Activated naive CD4-positive, alpha-beta T cell (primary cell): ENCODE measurements at places on chromosomes 6 and 20.
A peak's percentile ranks its signal among the peaks of the same experiment; 100 is the strongest.

- no peak for DNase-seq
Measured at GRCh38 chr6:100230115-100230952, 234.4 kb downstream of the SIM1 start.

DNA sequence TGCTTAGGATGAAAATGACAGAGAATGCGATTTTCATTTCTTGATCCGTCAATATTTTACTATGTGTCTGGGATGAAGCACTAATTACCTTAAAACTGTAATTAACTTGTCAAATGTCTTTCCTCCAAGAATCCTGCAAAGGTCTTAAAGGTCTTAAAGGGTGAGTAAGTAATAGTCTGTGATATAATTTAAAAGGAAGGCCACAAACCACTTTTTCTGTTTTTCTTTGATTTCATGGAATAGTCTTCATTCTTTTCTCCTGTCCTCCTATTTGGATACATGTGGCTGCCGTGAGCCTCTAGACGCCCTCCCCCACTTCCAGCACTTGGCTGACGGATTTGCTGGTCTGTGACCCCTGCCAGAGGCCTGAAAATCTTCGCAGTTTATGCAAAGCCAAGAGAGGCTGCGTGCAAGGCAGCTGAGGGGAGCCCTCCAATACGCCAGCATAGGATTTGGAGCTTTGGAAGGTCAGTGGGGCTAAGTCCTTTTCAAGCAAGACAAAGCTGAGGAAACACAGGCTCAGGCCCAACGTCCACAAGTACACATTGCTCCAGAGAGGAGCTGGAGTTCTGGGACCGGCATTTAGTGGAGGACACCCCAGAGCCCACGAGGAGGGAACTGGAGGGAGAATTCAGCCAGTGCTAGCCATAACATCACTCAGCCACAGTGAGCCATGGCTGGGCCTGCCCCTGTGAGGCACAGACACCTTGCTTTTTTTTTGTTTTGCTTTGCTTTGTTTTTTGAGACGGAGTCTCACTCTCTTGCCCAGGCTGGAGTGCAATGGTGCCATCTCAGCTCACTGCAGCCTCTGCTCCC is 382.6 kb downstream of the SMOC2 start:
- DNase-seq, result no peak

- DNase-seq, result no peak
Measured at GRCh38 chr20:58877050-58877975, 24.8 kb downstream of the GNAS start.

DNA sequence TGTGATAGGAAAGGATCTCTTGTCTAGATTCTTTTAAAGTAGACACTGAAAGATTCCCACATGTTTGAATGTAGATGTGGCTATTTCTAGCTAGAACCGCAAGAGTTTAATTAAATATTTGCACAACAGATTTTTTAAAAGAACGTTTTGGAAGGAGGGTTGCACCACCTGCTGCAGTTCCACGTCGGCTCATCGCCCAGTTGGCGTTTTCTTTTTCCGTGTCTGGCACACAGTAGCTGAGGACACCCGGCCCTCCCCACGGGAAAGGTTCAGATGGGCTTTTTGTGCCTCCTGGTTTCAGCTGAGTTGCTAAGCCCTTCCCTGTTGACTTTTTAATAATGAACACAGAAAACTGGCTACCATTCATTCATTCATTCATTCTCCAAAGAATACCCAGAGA is 41.8 kb upstream of the DOK5 start:
- DNase-seq, result no peak

GRCh38 chr6:39266375-39266774 is 37.1 kb upstream of the KCNK5 start:
- DNase-seq, result no peak

DNA sequence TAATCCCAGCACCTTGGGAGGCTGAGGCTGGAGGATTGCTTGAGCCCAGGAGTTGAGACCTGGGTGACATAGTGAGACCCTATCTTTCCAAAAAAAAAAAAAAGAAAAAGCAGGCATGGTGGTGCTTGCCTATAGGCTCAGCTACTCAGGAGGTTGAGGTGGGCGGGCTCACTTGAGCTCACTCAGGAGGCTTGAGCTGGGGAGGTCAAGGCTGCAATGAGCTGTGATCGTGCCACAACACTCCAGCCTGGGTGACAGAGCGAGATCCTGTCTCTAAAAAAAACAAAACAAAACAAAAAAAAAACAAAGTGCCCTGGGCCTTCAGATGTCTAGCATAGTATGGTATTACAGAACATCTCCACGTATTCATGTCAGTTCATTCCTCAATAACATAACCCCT is 42.9 kb downstream of the ZFAND3 start:
- DNase-seq, result no peak

DNA sequence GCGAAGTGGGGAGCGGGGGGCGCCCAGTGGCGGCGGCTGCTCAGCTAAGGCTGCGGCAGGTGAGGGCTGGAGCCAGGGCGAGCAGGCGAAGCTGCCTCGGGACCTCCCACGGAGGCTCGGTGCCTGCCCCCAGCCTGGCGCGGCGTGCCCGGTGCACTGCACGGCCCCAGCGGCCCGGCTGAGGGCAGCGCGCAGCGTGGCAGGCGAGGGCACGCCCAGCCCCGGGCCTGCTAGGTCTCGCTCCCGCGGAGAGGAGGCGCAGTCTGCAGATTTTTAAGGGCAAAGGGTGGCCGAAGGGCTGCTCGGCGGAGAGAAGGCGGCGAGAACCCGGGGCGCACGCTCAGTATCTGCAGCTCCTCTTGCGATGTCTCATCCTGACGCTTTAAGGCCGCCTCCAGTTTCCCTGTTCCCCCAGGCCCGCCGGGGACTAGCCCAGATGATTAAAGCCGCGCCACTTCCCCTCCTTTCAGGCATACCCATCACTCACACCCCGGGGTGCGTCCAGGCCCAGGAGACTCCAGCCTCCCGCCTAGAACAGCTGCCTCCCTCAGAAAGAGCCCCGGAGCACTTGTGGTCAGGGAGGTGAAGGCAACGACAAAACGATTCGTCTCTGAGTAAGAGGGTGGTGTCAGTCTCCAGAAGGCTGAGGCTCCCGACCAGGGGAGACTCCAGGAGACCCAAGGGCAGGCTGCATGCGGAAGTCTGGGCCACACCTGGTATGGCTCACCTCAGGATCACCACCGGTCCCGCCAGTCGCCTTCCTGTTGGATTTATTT is at the start of gene FERMT1:
TSS of gene FERMT1 (minus strand) at position 158 of the 776 bp plus-strand sequence. CDS start 3,476 bp downstream, outside the sequence.
- no peak for DNase-seq

DNA sequence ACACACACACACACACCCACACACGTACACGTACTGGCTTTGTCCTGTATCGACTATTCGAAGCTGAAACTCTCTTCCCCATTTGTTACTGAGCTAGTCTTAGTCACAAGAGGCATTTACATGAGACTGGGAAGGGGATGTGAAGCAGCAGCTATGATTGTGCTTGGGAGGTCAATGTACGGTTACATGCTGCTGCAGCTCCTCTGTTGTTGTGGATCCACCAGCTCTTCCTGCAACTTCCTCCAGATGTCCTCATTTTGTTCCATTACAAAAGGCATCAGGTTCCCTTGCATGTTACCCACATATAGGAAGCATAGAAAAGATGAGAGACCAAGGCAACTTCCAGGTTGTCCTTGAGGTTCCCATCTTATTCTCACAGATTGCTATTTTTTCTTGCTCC is 612.4 kb upstream of the IMPG1 start:
- DNase-seq, result no peak

DNA sequence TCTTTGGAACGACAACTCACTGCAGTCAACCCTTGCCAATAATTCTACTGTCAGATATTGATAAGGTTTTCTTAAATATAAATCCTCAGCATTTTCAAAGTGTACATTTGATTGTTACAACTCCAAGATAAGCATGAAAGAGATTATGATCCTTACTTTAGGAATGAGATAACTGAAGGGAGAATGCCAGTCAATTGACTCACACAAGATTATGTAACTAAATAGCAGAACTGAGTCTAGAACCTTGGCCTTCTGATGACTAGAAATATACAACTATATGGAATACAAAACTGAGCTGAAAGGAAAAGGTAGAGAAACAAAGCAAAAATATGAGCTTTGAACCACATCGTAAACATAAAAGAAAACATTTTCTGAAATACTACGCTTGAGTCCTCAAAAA is 26.9 kb upstream of the STXBP5 start:
- no peak for DNase-seq

GRCh38 chr6:167699141-167699931 is 127.4 kb upstream of the AFDN start:
- peak; percentile 18 for DNase-seq

GRCh38 chr20:36468149-36469000 is 72.9 kb upstream of the MYL9 start:
- DNase-seq, result no peak

DNA sequence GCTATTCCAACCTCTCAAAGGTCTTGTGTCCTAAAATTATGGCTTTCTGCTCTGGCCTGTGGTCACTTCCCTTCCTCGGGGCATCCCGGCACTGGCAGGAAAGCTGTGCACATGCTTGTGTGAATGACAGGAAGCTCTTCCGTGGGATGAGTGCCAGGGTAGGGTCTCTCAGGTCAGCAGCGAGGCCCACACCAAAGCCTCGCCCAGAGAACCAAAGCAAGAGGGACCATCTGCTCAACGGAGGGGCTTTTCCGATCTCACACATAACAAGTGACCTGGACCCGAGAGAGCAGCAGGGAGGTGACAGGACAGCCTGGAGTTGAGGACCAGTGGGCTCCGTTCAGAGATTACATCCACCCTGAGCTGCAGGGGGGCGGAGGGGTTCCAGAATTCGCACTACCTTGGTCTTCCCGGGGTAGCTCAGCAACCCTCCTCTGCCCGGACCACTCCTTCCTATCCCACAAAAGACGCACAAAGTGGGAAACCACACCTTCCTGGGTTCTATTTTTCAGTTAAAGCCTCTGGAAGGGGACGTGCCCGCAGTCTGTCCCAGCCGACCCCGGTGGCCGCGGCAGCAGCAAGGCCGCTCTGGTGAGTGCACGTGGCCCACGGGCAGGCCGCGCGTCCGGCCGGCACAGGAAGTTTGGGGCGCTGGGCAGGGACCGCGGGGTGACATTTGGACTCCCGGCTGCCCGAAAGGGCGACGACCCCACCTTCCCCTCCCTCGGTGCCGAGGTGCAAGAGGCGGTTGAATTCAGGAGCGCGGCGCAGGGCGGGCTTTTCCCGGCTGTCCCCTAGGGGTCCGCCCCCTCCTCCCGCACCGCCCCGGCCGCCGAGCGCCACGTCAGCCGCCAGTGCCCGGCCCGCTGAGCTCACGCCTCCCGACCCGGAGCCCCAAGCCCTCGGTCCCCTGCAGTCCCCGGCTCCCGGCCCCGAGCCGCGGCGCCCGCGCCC is 988 bp downstream of the TXNDC5 start:
- no peak for DNase-seq

- no peak for DNase-seq
Measured at GRCh38 chr6:77650098-77650663, 2.7 kb upstream of the MEI4 start.

GRCh38 chr6:138456401-138456790 is 42.9 kb downstream of the NHSL1 start:
- DNase-seq, result no peak

- DNase-seq, result no peak
Measured at GRCh38 chr6:34568341-34569201, 12.4 kb upstream of the SPDEF start.

DNA sequence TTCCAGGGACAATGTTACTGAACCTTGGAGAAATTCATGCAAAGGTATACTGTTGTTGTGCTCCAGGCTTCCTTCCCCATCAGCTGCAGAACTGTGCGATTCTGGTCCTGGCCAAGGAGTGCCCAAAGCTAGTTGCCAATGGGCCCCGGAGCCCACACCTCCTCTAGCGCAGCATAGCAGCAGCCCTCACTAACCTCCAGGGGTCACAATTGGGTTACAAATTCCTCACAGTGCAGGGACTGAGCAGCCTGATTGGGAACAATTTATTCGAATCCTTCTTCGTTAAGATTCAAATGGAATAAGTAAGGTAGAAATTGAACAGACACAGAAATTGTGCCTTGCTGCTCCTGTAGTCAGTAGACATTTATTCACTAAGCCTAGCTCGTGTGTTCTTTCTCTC is 284.9 kb downstream of the PRKN start:
- DNase-seq, result no peak

DNA sequence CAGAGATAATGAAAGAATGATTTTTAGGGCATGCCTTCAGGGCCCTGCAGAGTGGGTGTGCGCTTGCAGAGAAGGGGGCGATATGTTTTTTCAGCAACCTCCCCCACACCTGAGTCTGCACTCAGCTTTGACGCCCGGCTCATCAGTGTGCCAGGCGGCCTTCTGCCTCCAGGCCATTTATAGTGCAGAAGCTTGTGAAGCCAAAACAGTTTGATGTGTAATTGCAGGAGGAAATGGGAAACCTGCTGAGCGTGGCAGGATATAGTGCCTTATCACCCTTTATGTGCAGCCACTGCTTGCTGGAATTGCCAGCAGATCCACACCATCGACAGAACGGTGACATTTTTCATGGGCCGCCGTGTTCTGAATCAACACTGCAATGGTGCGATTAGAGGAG is 178.2 kb downstream of the CDH4 start:
- no peak for DNase-seq

- no peak for DNase-seq
Measured at GRCh38 chr6:144586986-144587385, 301.9 kb downstream of the UTRN start.

DNA sequence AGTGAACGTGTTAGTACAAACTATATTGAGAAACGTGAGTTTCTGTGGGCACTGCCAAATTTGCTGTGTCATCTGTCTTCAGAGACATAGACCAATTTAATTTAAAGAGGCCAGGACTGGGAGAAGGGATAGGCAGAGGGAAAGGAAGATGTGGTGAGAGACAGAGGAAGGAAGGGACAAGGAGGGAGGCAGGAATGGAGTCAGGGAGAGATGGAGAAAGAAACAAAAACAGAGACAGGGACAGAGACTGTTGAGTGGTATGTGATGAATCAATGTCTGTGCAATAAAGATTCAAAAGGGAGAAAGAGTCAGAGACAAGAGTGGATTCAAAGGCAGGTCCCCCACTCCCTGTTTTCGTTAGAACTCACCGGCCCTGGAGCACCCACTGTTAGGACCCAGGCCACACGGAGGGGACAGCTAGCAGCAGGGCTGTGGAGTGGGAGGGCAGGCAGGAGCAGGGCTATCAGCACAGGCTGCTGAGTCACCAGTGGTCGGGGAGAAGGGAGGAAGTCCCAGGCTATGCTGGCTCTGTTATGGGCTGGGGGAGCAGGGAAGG is 51.6 kb upstream of the CHD6 start:
- DNase-seq, result no peak
